NCI-H1092 treated with DMSO at 0.1 percent for 48 hours (cell line): ENCODE measurements at places on chromosomes 5 and 9.

- no peak for DNase-seq
Observed at GRCh38 chr5:143806579-143806978, 5.4 kb upstream of the HMHB1 start.

- no peak for DNase-seq
Observed at GRCh38 chr9:2109069-2109650, 94.0 kb downstream of the SMARCA2 start.

DNA sequence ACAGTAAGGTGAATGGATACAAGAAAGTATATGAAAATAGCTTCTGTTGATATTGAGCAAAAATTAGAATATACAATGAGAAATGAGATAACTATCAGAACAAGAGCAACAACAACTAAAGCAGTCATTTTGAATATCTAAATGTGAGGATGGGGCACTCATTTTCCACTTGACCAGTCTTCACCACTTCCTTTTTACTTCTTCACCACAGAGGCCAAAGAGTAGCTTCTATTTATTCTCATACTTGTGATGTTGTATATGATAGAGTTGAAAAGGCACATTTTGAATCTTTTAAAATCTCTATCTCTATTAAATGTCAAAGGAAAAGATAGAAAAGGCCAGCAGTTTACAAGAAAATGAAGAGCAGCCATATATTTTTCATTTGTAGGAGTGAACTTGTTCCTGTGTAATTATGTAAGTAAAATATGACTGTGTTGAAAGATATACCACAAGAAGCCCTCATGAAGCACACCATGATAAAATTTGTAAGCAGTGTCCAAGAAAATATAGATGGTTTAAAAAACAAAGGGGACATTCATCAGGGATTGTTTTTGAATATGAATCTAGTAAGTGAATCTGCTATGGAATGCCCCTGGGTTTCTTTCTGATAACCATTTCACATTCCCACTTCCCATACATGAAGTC, 39.2 kb downstream of the ADAMTS19 start:
- DNase-seq: no peak

- DNase-seq: no peak
Observed at GRCh38 chr9:13970018-13970417, 343.9 kb downstream of the NFIB start.

DNA sequence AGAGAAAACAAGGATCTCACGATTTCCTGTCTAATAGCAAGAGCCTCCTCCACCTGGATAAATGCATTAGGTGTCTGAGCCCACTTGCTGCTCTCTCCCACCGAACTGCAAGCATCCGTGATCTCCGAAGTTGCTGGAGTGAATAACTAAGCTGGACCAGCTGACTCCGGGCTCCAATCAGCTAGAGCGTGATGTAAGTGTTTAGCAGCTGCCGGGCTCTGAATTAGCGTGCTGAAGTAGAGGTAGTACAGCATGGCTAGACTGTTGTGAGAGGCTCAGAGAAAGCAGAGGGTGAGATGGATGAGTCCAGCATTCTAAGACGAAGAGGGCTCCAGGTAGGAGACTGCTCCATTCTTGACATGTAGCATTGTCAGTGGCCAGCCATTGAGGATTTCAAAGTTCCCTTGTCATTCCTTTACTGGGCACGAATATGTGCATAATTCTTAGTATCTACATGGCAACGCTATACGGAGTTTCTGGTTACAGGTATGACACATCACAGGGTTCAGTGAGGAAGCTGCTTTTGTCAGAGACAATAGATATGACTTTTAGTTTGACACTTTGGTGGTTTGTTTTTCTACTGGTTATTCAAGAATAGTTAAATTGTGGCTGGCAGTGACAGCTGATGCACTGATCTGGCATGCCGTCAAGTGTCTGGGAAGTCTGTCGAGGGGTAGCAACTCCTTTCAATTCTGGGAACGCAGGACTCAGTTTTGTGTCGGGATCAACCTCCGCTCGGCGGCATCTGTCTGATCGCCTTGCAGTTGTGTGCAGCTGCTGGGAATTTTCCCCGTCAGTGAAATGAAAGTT, 232.6 kb downstream of the MAST4 start:
- DNase-seq: no peak

DNA sequence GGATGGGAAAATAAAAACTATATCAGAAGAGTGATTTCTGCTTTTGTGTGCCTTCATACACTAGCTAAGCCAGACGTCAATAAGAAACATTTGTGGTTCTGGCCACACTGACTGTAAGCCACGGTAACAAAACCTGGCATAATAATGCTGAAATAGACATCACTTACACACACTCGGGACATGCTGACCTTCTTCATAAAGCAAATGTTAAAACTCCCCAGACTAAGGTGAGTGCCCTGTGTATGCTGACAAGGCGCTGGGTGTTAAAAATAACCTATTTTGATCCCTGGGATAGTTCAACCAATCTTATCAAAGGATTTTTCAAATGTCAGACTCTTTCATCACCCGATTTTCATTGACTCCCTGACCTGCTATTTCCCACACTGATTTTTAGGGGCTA, 337.0 kb downstream of the RAB3C start:
- DNase-seq: no peak

DNA sequence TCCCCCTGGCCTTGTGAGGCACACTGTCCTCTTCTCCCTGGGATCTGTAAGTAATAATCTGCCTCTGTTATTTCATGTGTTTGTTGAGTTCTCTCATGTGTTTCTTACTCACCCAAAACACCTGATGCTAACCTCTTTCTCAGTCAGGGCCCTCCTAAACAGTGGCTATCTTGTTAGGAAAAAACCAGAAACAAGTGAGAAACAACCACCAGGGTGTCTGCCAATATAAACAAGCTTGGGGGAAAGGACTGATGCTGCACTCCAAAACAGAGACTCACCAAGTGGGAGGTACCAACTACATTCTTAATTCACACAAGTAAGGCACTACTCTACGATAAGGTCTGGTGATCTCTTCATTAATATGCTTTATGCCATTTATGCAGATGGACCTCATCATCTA, 564.4 kb downstream of the SEMA5A start:
- no peak for DNase-seq

DNA sequence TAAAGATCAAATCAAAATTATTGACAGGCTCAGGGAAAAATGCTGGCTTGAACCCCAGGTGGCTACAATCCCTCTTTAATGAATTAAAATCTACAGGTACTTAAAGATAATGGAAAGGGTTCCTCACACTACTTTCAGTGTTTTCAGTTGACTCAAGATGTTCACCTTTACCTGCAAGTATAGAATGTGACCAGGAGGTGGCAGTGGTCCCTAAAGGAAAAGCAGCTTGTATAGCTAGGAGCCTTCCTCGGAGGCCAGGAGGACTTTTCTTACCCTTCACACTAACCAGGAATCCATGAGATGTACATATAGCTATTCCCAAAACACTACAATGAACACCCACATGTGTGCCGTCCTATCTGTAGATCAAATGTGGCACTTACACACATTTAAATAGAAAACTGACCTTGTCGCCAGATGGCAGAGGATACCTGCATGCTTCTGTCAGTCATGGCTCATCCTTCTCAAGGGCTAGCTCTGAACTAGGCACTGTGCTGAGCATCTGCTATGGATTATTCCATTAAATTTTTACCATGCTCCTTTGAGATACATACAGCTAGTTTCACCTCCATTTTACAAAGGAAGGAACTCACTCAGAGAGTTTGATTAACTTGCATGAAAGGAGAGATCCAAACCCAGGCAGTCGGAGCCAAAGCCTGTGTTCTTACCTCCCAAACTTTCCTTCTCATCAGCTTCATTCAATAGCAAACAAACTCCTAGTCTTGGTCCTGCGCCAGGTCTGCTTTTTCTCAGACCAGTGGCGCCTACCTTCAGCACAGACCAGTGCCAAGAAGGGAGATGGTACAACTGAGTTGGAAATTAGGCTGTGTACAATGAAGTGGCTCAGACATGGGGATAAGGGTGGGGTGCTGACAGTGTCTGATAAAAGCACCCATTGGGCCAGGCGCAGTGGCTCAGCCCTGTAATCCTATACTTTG, 24.5 kb downstream of the C9orf152 start:
- peak; percentile 77 for DNase-seq

DNA sequence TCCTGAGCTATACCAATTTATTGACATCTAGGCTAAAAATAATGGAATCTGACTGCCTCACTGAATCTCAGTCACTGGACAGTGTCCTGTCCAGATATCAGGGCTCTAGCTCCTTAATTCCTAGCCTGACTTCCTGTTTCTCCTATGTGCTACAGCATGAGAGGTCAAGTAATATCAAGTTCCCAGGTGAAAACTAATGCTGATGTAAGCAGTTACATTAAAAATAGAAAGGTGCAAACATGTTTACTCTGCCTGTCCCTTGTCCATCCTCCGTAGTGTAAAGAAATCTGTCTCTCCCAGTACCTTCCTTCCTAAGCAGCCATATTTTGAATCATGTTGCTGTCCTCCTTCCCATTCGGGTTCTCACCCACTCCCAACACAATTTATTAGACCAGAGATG, 145.9 kb upstream of the GHR start:
- DNase-seq: no peak
